ENCODE measurements at places on chromosomes 11 and 22.
A peak's percentile ranks its signal among the peaks of the same experiment; 100 is the strongest.

DNA sequence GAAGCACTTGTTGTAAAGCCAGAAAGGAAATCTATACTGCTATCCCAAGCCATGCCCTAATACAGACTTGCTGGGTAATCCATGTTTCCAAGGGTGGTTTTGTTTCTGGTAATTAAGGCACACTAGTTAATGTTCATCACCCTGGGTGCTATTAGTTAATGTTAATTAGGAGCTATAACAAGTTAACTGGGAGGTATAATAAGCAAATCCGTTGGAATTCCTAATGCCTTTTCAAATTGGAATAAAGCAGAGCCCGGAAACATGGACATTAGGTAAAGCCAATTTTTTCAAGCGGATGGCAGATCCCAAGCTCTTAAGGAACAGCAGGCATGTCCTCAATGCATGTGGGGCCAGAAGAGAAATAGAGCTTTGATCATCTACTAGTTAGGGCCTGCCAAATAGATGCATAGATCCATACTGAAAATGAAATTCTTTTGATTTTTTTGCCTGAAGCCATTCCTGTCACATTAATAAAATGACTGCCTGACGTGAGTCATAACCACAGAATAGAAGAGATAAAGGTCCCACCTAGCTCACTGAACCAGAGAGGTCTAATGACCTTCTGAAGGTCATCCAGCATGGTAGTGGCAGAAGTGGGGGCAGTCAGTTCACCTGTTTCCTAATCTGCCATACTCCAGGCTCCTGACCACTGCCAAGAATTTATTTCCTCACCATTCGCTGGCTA is 28.5 kb upstream of the CCDC34 start:
- no peak for DNase-seq

GRCh38 chr11:90100431-90100830 is 14.7 kb downstream of the UBTFL1 start:
- no peak for DNase-seq

- DNase-seq = no peak
Observed at GRCh38 chr11:70580036-70580805, 181.9 kb downstream of the CTTN start.

GRCh38 chr22:43014869-43015676 is at the start of gene PACSIN2:
Gene PACSIN2, minus strand, starts transcription at chr22:43015149. Its CDS starts 103,069 bp downstream, at chr22:42912080.
- peak; percentile 99 for DNase-seq

DNA sequence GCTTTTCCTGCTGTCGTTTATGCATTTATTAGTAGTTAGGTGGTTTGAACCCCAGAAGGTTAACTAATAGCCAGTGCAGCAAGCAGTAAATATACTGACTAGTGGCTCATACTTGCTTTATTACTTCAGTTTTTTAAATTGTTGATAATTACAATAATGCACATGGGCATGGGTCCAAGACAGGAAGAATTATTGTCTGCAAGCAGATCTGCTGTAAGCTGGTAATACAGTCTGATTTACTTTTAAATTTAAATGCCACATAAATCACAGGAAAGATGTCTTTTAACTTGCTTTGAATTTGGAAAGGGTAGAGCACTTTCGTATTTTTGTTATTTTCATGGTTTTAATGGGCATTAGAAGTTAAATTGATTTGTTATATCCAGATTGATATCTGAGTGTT is 27.1 kb downstream of the APLP2 start:
- DNase-seq = no peak

- no peak for DNase-seq
Observed at GRCh38 chr11:128582496-128583366, 4.6 kb downstream of the ETS1 start.

DNA sequence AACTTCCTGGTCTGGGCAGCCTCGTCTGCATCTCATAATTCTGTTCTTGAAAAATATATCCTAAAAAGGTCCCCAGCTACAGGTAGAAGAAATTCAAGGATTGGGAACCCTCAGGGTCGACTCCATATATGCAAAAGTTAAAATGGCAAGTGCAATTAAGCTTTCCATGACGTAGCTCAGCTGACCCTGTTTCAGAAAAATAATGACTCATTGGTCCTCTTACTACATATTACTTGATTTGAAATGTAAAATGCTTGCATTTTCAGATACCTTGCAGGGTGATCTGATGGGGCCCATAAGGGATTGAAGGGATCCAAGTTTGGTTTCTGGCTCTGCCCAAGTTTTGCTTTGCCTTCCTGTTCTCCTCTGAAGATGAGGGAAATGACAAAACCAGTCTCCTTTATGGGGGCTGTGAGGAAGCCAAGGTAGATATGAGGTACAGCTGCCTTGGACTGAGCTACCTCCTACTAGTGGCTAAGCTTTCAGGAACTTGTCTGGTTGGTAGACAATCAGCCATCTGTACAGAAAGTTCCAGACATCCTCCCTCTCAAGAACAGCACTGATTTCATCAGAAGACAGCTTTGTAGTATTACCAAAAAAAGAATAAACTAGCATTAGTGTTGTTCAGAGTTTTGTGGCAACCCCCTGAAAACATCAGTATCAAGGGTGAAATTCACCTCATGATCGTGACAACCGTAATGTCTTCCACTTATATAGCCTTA is 177.3 kb downstream of the DBX1 start:
- no peak for DNase-seq

DNA sequence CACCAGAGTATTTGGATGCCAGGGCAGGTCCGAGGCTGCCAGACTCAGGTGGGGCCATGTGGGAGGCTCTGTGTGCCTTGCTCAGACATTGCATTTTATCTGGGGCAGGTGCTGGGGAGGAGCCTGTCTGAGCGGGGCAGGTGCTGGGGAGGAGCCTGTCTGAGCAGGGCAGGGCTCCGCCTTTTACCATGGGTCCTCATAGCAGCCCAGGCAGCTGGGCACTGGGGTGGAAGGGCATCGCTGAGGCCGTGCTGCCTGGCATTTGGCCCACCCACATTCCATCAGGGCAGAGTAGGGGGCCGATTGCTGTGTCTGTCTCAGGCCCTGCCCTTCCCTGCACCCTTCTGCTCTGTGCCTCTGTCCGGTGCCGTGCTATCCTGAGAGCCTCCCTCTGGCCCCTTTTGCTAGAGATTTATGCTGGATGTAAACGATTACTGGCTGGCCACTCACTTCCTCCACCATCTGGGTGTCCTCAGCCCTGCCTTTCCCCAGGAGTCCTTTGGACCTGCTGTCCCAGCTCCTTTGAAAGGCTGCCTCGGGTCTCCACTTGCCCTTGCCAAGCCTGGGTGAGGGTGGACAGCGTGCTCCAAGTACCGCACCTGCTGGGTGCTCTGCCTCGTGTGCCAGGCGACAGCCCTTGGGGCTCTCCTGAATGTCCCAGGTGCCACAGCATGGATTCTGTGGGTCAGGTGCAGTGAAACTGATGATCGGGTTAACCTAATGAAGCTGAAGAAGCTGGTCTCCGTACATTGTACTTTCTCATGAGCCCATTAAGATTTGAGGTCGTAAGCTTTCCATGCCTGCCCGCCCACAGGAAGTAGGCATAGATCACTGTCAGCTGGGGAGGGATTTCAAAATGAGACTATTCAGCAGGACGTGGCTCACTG is 281.6 kb downstream of the TBC1D22A start:
- no peak for DNase-seq

DNA sequence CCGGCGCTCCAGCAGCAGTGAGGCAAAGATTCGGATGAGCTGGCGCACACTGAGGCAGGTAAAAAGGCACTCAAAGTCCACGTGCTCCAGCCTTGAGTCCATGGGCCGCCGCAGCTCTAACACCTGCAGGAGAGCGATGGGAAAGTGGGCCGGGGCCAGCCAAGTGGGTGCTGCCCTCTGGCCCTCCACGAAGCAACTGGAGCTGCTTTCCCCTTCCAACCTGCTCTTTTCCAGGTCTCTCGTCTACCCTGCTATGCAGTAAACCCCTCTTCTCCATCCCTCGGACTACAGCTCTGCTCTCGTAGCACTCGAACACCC is 20.0 kb downstream of the RPL27A start:
- no peak for DNase-seq

- no peak for DNase-seq
Observed at GRCh38 chr11:123238297-123238696, 43.2 kb upstream of the CLMP start.

DNA sequence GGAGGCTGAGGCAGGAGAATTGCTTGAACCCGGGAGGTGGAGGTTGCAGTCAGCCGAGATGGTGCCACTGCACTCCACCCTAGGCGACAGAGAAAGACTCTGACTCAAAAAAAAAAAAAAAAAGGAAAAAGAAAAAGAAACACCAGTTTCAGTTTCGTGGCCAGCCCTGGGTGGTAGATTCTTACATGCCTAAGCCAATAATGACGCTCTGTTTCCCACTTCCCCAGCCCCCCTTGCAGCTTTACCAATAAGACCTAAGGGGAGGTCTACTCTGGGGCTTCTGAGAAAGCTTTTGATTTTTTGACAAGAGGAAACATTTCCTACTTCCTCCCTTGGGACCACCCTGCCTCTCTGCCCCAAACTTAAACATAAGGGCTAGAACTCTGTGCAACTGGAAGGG is 30.0 kb upstream of the PTPRJ start:
- DNase-seq = no peak

DNA sequence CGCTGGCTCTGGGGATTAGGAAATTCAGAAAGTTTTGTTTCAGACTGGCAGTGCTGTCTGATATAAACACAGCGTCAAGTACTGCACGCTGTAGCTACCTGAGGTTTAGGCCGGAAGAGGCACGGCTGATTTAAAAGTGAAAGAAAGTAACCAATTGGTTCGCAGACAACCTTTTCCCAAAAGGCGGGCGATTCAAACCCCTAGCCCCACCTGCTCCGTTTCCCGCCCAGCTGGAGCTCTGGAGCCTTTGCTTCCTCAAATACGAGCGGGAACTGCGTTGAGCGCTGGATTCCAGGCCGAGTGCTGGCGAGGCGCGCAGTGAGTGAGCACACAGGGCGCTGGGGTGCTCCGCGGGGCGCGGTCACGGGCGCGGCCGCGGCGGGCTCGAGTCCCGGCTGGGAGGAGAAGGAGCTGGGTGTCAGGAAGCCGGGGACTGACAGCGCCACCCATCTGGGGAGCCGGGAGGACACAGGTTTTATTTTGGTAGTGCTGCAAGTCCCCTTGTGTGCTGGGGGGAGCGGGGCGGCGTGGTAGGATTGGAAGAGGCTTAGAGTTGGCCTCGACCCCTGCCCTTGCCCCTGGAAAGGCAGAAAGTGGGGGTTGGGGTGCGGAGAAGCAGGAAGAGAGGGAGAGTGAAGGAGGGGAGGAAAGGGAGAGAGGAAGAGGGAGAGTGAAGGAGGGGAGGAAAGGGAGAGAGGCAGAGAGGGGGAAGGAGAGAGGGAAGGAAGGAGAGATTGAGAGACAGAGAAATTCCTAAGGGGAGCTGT is 2.1 kb downstream of the FAM111A start:
- DNase-seq = peak; percentile 78

- no peak for DNase-seq
Observed at GRCh38 chr11:83921447-83922192, 635.5 kb upstream of the CCDC90B start.

GRCh38 chr22:30073743-30074142 is 6.5 kb upstream of the HORMAD2 start:
- no peak for DNase-seq

DNA sequence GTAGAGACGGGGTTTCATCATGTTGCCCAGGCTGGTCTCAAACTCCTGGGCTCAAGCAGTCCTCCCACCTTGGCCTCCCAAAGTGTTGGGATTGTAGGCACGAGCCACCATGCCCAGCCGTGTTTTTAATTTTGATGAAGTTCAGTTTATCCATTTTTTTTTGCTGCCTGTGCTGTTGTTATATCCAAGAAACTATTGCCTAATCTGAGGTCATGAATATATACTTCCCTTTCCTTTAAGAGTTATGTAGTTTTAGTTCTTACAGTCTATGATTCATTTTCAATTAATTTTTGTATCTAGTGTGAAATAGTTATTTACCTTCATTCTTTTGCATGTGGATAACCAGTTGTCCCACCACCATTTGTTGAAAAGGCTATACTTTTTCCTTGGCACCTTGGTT is 50.3 kb upstream of the SORL1-AS1 start:
- DNase-seq = no peak

DNA sequence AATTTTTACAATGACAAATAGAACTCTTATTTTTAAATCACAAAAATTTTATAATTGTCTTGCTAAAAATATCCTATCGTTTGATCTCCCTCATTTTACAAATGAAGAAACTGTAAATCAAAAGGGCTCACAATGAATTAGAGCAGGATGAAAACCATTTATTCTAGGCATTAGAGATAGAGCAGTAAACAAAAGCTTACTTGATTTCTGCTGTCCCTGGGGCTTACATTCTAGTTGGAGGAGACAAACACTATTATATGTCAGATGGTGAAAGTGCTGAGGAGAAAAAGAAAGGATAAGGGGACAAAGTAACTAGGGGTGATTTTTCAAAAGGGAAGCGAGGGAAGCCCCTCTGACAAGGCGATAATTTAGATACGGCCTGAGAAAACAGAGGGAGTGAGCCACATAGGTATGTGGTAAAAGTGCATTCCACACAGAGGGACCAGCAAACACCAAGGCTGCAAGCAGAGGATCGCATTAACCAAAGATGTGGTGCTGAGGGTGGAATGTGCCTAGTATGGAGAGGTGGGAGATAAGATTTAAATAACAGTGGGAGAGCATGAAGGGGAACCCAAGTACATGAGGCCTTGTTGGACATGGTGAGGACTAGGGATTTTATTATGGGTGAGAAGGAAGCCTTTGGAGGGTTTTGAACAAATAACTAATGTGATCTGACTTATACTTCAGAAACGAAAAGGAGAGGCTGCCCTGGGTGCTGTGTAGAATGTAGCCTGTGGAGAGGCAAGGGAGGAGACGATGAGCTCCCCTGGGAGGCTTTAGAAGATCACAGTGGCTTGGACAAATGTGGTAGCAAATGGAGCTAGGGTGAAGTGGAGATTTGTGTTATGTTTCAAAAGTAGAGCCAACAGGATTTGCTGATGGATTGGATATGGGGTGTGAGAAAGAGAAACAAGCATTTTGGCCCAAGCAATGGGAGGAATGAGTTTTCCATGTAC is 62.1 kb downstream of the PDHX start:
- no peak for DNase-seq

GRCh38 chr11:130071211-130071712 is 1.6 kb downstream of the APLP2 start:
- DNase-seq = no peak

DNA sequence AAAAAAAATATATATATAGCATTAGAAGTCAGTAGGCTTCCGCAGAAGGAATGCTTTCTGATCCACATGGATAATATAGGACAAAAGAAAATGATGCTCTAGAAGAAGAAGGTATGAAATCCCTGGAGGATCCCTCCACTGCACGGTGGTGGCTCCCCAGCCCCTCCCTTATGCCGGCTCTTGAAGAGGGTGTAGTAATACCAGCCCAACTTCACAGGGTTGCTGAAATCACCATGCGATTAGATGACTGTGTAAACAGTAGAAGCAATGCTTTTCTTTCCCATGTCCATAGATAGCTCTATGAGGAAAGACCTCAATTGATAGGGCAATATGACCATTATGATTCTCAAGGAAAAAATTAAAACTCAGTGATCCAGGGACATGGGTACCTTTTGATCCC is 3.2 kb upstream of the ETS1 start:
- no peak for DNase-seq

GRCh38 chr11:97461044-97461880 is 1071.4 kb downstream of the JRKL start:
- no peak for DNase-seq
